ENCODE measurements at places on chromosomes 3 and 15.

DNA sequence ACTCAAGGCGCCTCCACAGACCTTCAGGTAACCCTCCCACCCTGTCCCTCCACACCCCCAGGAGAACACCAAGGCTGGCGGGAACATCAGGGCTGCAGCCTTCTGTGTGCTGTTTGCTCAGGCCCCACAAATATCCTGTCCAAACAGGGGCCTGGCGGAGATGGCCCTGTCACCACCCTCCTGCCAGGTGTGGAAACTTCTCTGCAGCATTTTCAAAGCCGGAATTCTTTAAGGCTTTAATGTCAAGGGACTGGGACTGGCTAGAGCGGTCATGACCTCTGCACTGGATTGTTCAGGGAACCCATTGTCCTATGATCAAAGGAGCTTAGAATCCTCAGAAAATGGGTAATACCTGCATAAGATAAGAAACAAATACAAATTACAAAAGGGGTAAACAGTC, 46.6 kb downstream of the FBLN2 start:
- DNase-seq, result no peak

- DNase-seq, result peak; percentile 15
Observed at GRCh38 chr3:155744010-155744625, 753 bp downstream of the PLCH1 start.

GRCh38 chr3:134364061-134364935, 9.9 kb downstream of the AMOTL2 start:
- no peak for DNase-seq

- DNase-seq, result no peak
Observed at GRCh38 chr15:41648770-41649169, 11.4 kb upstream of the MGA start.

GRCh38 chr15:82566690-82567089, 26.4 kb upstream of the RPS17 start:
- DNase-seq, result no peak

- no peak for DNase-seq
Observed at GRCh38 chr3:157631478-157631877, 128.3 kb upstream of the VEPH1 start.

- no peak for DNase-seq
Observed at GRCh38 chr3:35864871-35865270, 225.5 kb downstream of the ARPP21 start.

- DNase-seq, result no peak
Observed at GRCh38 chr15:78247911-78248310, 13.5 kb upstream of the ACSBG1 start.

- no peak for DNase-seq
Observed at GRCh38 chr3:44795197-44795596, 33.6 kb downstream of the KIF15 start.

DNA sequence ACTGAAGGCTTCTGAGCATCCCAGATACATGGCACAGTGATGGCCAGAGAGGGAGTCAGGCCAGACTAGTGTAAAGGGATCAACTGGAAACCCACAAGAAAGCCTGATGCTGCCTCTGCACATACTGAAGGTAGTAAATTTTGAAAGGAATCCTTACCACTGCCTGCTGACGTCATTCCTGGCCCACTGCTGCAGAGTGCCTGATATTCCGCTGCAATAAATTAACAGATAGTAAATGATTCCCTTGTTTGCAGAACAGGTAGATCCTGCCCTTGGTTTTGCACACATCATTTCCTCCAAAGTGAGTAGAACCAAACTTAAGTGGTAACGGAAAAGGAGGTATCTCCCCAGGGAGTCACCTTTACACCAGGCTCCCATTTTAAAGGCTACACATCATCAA, 146.7 kb downstream of the FBN1 start:
- DNase-seq, result no peak

DNA sequence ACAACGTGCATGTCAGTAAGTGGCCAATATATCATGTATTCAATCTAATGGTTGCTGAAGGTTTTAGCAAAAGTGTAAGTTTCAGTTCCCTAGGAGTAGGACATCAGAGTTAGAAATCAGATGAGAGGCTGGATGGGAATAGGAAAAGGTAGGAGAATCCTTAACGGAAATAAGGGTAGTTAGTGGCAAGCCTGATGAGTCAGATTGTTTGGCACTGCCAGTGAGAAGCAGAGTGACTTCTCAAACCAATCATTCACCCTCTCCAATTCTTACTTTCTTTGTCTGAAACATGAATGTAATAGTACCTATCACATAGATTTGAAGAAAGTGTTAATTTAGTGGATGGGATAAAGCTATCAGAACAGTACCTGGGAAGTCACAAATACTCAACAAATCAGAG, 894.0 kb downstream of the NTRK3 start:
- DNase-seq, result no peak

DNA sequence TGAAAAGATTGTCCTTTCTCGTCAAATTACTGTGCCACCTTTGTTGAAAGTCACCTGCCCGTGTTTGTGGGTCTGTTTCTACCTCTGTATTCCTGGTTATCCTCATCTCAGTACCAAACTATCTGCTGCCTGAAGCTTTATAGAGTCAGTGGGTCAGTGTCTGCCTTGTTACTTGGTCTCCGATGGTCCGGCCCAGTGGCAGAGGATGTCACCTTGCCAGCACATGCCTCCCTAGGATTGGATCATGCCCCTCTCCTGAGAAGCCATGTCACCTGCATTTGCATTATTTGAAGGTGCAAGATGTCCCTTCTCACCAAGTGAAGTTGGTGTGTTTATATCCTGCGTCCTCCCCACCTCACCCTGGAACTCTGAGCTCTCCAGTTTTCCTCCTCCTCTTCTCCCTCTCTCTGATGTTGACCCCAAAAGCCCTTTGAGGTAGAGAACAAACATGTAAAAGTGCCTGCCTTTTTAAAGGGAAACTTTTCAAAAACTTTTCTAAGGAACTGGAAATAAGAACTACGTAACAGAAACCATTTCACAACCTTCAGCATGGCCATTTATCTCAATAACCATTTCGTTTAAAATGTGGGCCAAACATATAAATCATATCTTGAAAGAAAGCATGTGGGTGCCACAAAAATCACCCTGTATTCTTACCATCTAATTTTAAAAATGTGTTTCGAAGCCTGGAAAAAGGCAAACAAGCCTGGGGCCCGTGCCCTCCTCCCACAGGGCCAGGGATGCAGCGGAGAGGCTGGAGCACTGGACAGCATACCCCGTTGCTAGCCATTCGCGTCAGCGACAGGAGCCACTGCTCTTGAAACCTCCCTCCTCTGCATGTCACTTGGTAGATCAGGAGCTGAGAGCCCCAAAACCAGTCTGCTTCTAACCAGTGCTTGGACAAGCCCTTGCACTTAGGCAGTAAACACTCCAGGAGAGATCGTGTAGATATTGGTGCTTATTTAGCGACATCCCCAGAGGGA, 102.1 kb downstream of the VGLL4 start:
- DNase-seq, result no peak

DNA sequence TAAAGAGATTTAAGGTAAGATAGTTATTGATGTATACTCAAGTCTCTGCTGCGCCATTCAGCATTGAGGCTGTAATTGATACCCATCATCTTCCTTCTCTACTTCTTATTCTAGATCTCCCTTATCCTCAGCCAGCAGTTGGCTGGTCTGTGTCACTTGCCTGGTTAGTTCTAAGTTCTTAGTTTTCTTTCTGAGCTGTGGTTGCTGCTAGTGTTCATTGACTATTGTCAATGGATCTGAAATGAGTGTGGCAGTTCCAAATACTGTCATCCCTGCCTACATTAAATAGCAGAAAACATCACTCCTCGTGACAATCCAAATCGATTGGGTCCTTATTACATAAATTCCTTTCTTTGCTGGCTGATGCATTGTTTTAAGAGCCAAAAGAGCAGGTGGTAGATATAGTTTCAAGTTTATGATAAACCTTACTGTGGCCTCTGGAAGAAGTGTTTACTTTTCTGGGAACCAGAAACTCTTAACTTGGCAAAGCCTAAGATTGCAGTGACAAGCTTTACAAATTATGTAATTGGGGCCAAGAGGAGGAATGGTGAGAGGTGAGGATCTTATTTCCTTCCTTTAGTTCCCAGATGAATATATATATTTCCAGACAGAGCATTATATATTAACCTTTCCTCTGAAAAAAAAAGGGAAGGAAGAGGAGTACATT, 168.0 kb downstream of the GMNC start:
- DNase-seq, result no peak

- DNase-seq, result no peak
Observed at GRCh38 chr15:92848464-92848851, 51.7 kb upstream of the CHD2 start.

- DNase-seq, result no peak
Observed at GRCh38 chr15:98896802-98897732, 110.5 kb downstream of the PGPEP1L start.

- DNase-seq, result no peak
Observed at GRCh38 chr15:52496776-52497470, 31.8 kb downstream of the MYO5A start.

- DNase-seq, result no peak
Observed at GRCh38 chr3:183155499-183155898, 7.0 kb downstream of the LAMP3 start.

GRCh38 chr3:165553371-165553770, 283.9 kb downstream of the BCHE start:
- no peak for DNase-seq

DNA sequence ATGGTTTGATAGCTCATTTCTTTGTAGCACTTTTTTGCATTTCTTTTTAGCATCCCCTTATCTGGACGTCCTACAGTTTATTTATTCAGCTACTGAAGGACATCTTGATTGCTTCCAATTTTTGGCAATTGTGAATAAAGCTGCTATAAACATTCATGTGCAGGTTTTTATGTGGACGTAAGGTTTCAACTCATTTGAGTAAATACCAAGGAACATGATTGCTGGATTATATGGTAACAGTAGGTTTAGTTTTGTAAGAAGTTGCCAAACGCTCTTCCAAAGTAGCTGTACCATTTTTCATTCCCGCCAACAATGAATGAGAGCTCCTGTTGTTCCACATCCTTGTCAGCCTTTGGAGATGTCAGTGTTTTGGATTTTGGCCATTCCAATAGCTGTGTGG, 29.5 kb upstream of the ACTL6A start:
- DNase-seq, result no peak

DNA sequence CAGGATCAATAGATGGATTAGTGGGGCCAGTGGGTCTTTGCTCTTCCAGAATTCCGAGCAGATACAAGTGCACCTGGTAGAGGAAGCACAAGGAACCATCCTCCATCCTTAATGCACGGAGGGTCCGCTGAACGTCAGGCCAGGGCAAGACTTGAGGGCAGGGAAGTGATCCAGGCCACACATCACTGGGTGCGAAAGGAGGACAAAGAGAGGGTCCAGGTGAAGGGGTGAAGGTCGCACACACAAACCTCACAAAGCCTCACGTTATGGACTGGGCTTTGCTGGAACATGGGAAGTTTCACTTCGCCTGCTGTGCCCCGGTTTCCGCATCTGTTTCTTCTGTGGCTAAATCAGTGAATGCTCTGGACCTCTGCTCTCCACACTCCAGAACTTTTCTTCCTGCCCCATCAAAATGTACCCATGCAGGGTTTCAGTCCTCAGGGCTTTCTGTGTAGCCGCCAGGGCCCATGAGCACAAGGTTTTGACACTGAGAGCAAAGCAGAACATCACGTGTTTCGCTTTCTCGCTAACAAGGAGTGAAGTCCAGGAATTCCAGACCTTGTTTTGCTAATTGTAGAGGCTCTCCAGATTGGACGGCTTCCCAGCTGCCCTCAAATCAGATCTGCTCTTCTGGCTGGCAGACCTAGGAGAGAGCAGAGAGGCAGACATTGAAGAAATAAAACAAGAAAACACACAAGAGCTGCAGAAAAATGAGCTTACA, 56.3 kb downstream of the KLF15 start:
- DNase-seq, result no peak

- DNase-seq, result no peak
Observed at GRCh38 chr3:108403198-108403597, 106.8 kb downstream of the HHLA2 start.

DNA sequence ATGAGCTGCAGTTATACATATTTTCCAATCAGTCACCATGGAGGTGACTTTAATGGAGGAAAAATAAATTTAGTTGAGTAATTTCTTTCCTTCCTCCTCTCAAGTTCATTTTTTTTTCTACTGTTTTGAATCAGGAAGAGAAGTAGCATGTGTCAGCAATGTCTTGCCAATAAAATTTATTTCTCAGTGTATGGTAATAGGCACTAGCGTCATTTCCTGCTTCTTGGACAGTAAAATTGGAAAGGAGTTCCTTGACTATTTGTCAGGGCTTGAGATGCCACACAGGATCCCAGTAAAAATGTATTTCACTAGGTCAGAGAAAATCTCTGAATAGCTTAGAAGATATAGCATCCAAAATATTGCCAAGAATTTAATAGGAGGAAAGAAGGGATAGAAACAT, 605.9 kb downstream of the ROBO1 start:
- DNase-seq, result no peak

- no peak for DNase-seq
Observed at GRCh38 chr3:196087906-196088305, 6.0 kb upstream of the TFRC start.

DNA sequence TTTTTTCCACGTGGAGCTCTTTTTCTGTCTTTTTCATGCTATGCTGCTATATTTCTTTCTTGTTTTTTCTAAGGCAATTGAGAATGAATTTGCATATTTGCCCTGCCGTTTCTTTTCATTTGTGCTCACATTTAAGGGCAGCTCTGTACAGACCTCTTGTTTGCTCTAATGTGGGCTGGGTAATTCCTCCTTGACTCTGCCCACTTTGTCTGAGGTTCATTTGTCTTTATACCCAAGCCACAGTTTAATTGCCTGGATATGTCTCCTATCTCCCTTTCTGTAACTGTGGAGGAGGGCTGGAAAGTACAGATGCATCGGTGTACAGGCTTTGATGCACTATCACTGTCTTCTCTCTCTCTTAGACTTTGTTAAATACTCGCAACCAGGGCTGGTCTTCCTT, 195.9 kb downstream of the EPHB1 start:
- no peak for DNase-seq

GRCh38 chr3:143763564-143764162, 84.6 kb downstream of the SLC9A9 start:
- DNase-seq, result peak; percentile 21

DNA sequence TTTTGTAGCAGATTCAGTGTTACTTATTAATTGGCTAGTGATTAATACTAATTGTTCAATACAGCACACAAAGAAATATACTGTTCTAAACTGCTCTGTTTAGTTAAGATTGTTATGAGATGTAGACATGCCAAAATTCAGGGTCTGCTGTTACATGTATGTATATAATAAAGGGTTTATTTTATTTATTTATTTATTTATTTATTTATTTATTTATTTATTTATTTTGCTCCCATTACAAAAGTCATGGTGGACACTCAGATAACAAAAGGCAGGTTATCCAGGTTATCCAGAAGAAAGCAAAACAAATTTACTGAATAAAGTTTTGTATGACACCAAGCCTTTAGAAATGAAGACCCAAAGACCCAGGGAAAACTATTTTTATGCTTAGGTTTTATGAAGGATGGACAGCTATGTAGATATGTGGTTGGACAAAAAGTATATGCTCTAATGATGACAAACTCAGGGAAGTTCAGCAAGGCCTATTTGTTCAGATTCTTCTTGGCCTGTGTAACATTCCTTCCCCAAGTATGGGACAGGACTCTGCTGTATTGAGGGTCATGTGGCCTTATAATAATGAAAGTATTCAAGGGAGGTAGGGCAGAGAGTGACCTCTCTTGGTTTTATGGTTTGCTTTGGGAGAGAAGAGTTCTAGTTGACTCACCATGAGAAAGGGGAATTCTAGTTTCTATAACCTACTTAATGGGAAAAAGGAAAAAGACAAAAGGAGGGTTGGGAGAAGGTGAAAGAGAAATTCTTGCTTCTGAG, 1056.8 kb downstream of the ROBO2 start:
- no peak for DNase-seq

All from CD4-positive, CD25-positive, alpha-beta regulatory T cell (primary cell).